ENCODE measurements at places on chromosomes 1 and 21.

- no peak for DNase-seq
These were observed at the start of gene A3GALT2 for GRCh38 chr1:33320619-33321165. TSS of gene A3GALT2 (minus strand) at chr1:33321098. CDS start at chr1:33321098, 0 bp downstream.

DNA sequence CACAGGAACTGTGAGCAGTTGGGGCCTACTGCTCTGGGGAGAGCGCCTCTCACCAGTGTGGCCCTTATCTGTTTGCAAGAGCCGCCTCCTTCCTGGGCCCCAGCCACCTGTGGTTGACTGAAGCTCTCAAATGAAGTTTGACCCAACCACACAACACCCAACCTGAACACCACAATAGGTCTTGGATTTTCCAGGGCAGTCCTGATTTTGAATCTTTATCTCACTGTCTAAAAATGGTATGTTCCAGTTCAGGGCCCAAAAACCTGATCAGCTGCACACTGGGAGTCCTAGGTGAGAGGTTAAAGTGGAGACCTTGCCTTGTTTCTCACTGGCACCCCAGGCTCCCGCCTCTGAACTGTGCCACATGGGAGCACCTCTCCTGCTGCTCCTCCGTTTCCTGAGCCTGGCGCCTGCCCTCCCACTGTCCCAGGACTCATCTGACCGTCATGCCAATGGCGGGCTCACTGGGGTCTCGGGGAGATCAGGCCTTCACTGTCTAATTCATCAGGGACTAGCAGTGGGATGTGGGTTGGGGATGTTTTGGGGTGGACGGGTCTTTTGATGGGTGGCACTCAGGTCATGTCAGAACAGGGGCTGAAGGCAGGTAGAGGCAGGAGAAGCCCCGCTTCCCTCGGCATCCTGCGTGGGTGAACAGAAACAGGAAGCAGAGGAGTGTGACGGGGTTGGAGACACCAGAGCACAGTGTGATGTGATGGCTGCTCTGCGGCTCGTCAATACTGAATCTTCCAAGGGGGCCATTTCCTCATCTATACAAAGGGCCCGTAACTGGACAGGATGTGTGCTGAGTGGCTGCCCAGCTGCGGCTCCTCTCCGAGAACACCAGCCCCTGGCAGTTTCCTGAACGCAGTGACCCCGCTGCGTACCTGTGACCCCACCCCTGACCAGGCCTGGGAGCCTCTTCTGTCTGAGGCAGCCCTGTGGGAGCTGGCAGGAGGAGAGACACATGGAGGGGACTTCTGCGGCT lies 59.6 kb upstream of the ITPKB start:
- DNase-seq: no peak

DNA sequence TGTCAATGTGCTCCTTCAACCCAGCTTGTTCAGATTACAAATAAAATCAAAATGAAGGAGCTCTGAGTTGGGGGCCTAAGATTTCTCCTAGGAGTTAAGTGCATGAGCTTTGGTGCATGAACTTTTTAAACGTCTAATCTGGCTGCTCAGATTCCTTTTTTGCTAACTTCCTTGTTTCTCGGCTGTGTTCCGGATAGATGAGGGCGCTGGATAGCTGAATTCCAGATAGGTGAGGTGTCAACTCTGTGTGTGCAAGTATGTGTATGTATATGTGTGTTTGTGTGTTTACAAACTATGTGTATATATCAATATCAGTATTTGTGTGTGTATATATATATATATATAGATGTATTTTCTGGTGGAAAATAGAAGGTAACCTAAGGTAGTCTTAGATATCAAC lies 37.5 kb upstream of the RCAN3 start:
- no peak for DNase-seq

DNA sequence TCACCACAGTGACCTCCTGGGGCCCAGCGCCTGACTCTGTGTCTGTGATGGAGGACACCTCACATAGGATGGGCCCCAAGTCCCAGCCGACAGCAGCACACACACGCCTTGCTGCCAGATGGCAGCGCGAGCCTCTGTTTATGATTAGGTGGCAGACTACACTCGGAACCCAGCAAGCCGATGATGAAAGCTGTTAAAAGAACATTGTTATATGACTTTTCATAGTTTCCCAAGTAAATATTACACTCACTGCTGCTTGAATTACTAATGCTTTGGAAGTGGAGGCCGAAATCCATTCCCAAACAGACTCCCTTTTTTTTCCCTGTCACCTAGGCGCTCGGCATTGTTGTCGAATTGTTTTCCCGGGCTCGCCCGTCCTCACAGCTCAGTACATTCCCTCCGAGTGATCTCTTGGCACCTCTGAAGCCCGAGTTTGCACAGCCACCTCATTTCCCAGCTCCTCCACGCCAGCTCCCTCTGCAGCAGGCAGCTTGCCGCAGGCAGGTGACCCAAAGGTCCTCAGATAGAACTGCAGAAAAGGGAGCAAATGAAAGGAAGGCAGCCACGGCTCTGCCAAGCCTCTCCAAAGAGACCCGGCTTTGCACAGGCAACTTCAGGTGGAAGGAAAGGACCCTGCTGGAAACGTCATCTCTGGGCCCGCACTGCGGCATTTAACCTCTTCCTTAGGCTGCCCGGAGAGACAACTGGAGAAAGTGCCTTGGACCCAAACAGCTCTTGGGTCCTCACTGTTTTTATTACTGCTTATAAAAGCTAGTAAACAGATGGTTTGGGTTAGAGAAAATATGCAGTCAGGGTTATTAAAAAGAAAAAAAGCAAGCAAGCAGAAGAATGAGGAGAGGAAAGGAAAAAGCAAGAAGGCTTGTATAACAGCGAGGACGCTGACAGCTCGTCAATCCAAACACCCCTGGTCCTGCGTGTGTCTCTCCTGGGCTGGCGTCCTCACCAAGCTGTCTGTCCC lies 72.2 kb upstream of the SLC25A33 start:
- DNase-seq: no peak

- no peak for DNase-seq
These were observed 533 bp upstream of the RGL1 start for GRCh38 chr1:183804387-183804786.

GRCh38 chr1:26353976-26354820 lies at the start of gene CRYBG2:
TSS of gene CRYBG2 (minus strand) at chr1:26354130. CDS start at chr1:26346657, 7,473 bp downstream.
- no peak for DNase-seq

- DNase-seq: no peak
These were observed 2.8 kb downstream of the SSBP3 start for GRCh38 chr1:54403405-54403804.

DNA sequence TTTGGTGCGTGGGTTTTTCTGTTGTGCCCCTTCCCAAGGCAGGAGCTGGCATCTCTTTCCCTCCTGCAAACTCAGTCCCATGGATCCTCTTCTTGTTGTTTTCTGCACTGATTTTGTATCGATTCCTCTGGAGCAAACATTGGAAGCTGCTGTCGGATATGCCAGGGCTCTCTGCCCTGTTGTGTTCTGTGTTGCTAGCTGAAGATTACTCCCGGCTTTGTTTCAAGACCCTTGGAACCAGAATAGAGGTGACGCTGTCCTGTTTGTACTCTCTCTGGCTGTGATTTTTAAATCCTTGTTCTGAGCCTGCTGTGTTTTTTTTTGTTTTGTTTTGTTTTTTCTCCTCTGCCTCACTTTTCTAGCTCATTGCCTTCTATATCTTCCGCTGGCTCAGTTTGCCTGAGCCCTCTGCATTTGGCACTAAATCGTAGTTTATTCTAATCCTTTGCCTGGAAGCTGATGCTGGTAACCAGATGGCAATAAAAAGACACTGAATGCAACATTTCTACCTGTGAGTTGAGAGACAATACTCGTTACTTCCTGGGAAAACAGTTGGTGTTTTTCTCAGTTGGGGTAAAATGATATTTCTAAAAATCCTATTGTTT lies 67.0 kb downstream of the BACH1 start:
- no peak for DNase-seq

Data from NCI-H748 treated with DMSO at 0.1 percent for 48 hours (cell line).